ENCODE measurements at places on chromosomes 7 and 10. TPM values are rescaled to one million over a fixed set of nuclear protein-coding genes. Genes with fewer than 3 reads are reported as not detected.
A peak's percentile ranks its signal among the peaks of the same experiment; 100 is the strongest.

- DNase-seq, result no peak
These were observed 309.6 kb upstream of the MKI67 start for GRCh38 chr10:128435811-128436210.

- DNase-seq, result no peak
These were observed 20.4 kb downstream of the DNAJB12 start for GRCh38 chr10:72334196-72334824.

GRCh38 chr7:50534690-50535290 is 30.4 kb downstream of the DDC start:
- peak; percentile 99 for DNase-seq

GRCh38 chr7:159104188-159104920 is 40.3 kb downstream of the VIPR2 start:
- DNase-seq, result no peak

The PPP1R17 gene
- not detected for total RNA-seq

All from mammary epithelial cell (primary cell).